ENCODE measurements at places on chromosomes 3 and 15. TPM values are rescaled to one million over a fixed set of nuclear protein-coding genes. Genes with fewer than 3 reads are reported as not detected.
A peak's percentile ranks its signal among the peaks of the same experiment; 100 is the strongest.

GRCh38 chr15:91275844-91276243, 175.8 kb downstream of the SV2B start:
- no peak for DNase-seq

- DNase-seq = no peak
Observed at GRCh38 chr3:113222451-113223086, 11.2 kb downstream of the BOC start.

DNA sequence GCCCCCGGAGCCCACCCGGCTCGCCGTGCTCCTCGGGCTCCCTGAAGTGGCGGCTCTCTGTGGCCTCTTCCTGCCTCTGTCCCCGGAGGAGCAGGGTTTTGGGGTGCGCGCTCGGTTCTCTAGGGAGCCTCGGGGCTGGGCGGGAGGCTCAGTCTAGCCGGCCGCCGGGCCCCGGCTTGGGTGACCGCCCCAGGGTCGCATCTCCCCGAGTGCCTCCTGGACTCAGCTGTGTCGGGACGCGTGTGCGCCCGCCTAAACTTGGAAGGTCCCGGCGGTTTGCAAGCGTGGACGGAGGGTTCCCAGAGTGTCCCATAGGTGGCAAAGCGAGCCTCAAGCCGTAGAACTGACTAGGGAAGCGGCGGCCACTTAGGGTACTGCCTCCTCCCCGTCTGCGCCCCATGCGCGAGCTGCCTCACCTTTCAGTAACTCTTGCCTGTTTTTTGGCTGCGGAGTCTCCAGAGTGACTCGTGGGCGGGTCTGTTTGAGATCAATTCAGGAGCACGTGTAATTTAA, 601 bp downstream of the ACTL6A start:
- peak; percentile 47 for DNase-seq

DNA sequence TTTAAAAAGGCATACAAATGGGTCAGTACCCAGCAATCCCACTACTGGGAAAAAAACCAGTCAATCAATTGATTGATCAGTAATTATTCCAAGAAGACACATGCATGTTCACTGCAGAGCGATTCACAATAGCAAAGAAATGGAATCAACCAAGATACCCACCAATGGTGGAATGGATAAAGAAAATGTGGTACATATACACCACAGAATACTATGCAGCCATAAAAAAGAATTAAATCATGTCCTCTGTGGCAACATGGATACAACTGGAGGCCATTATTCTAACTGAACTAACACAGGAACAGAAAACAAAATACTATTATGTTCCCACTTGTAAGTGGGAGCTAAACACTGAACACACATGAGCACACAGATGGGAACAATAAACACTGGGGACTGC, 103.1 kb downstream of the DLG1 start:
- no peak for DNase-seq

DNA sequence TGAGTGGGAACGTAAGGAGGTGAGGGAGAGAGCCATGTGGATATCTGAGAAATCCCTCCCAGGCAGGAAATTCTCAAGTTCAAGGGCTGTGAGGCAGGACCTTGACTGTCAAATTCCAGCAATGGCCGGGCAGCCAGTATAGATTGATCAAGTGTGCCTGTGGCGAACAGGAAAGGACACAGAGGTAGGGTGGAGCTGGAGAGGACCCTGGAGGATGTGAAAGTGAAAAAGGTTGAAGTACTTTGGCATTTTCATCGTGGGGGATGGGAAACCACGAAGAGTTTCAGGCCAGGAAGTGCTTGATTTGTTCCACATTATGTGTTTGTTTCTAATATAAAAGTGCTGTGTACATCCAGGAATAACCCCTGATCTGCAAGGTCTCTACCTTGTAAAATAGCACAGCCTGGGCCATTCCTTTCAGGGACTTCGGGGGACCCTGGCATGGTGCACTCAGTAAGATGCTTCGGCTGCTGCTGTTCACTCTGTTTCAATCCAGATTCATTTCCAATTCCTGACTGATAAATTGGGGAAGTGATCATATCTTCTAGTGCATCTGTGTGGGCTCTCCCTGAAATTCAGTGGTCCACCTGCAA, 156.6 kb downstream of the MCTP2 start:
- no peak for DNase-seq

GRCh38 chr3:140117096-140117526, 182.1 kb downstream of the CLSTN2 start:
- no peak for DNase-seq

DNA sequence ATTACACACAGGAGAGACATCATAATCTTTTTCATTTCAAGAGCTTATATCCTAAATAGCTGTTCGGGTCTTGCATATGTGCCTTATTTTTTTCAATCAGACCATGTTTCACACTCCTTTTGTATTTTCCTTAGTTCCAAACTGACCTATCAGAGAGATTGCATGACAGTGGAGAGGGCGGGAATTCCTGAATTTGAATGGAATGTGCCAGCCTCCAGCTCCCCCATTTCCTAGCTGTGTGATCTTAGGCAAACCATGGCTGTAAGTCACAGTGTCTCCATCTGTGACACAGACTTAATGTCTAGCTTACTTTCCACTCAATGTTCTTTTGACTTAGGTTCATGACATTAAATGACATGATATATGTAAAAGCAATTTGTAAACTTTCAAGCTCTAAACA, 62.0 kb upstream of the CSTA start:
- no peak for DNase-seq

GRCh38 chr3:3127432-3128010, 781 bp downstream of the TRNT1 start:
- no peak for DNase-seq

SLC9C1 gene
- total RNA-seq = not detected

DNAH12 gene
- total RNA-seq = 0.33 TPM
